ENCODE measurements at places on chromosomes 1 and 21. TPM values are rescaled to one million over a fixed set of nuclear protein-coding genes. Genes with fewer than 3 reads are reported as not detected.

SHE gene
- not detected for total RNA-seq

LMO4 gene
- total RNA-seq, result 29.4 TPM

YBEY gene
- total RNA-seq, result 26.7 TPM

OR2L13 gene
- not detected for total RNA-seq

GBP5 gene
- not detected for total RNA-seq

ZFP69B gene
- total RNA-seq, result 8.9 TPM

TEDDM1 gene
- total RNA-seq, result not detected

GRCh38 chr1:119002028-119002686, 14.0 kb upstream of the TBX15 start:
- peak; percentile 95 for DNase-seq

- DNase-seq, result peak; percentile 82
These were observed 124.0 kb downstream of the SYT2 start for GRCh38 chr1:202586018-202586821.

- no peak for DNase-seq
These were observed 20.6 kb upstream of the ADAMTS1 start for GRCh38 chr21:26865857-26866256.

DNA sequence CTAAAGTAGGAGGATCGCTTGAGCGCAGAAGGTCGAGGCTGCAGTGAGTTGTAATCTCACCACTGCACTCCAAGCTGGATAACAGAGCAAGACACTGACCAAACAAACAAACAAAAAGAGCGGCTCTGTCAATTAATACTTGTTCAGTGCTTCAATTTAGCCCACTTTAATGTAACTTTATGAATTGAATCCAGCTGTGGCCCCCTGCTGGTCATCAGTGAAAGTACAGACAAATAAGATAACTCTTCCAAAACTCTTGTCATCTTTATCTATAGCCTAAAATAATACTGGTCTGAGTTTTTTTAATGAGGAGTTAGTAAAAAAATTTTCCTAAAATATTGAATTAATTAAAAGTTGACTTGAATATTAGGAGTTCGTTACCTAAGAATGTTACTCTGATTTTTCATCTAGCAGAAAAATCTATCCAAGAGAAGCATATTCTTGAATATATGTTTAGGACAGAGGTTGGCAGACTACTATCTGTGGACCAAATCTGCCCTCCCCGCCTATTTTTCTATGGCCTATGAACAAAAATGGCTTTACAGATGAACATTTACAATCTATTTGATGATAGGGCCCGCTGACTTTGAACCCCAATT, 26.1 kb downstream of the ATP5PF start:
- DNase-seq, result peak; percentile 57

DNA sequence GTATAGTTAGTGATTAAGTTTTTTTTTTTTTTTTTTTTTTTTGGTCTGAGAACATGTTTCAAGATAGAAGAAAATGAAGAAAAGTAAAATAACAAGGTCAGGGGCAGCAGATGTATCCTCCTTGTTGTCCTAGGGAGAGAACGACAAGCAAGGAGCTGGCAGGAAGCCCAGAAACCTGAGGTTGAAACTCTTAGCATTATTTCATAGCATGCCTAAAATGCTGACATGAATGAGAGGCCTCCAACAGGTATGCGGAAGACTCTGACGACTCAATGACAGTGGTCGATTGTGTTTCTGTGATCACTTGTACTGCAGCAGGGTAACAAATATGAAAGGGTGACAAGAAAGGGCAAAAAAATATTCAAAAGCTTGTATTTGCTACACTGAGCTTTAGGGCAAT, 415.9 kb downstream of the PLA2G4A start:
- peak; percentile 73 for DNase-seq

DNA sequence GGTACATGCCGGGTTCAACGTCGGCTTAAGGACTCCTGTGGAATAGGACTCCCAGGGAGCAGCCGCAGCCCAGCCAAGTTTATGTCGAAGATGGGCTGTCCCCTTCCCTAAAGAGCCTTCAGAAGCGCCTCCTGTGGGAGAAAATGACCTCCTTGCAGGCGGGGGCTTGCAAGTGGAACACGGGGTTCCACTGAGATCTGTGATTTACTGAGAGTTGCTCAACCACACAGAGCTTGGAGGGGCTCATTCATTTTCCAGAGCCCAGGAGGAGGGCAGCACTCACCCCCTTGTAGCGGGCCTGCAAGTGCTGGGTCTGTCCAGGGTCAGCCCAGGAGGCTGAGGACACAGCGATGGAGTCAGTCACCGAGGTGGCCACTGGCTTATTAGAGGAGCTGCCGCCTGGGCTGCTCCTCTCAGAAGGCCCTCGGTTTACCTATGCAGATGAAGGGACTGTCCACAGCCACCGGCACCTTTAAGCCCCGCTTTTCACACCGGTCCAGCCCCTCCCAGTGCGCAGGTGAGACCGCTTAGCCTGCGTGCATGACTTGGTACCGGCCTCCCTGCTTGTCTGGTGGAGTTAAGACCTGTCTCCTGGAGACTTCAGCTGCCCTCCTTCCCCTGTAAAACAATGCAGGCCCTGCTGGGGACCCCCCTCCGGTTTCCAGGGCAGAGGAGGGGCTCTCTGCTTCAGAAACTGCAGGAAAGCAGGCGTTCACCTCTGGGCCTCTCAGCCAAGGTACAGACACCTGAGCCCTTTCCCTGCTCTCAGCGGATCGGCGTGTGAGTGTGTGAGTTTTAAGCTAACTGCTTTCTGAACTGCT, 57.5 kb downstream of the ATP5PO start:
- DNase-seq, result no peak

- no peak for DNase-seq
These were observed 3.0 kb upstream of the KCND3 start for GRCh38 chr1:111992476-111992875.

DNA sequence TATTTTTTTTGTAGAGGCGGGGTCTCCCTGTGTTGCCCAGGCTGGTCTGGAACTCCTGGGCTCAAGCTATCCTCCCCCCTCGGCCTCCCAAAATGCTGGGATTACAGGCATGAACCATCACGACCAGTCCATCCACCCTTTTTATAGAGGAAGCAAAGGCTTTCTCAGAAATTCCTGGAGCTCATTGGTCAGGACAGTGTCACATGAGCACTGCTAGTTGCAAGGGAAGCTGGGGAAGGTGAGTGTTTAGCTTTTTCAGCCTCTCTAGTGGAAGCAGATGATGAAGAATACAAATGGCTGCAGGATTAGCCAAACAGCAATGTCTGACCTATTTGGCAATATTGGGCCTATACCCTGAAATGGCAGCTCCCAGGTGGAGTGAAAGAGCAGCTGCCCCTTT, 8.0 kb downstream of the IGFN1 start:
- DNase-seq, result no peak

GRCh38 chr1:192839162-192840066, 30.6 kb downstream of the RGS2 start:
- DNase-seq, result no peak
